AG10803 (cell line): ENCODE measurements at places on chromosomes 11 and 22.

DNA sequence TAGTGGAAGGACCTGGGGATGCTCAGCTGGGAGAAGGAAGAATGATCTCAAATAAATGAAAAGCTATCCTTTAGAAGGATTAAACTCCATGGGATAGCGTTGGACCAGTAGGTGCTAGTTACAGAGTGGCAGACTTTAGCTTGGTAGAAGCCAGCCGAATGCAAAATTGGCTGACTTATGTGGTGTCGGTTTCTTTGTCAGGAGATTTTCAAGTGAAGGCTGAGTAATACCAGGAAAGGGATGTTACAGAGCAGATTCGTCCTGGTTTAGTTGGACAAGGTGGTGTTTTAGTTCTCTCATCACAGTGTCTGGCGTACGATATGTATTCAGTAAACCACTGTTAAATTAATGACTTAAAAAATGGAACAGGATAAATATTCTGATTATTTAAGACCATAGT, 26.0 kb downstream of the FDX1 start:
- no peak for DNase-seq

DNA sequence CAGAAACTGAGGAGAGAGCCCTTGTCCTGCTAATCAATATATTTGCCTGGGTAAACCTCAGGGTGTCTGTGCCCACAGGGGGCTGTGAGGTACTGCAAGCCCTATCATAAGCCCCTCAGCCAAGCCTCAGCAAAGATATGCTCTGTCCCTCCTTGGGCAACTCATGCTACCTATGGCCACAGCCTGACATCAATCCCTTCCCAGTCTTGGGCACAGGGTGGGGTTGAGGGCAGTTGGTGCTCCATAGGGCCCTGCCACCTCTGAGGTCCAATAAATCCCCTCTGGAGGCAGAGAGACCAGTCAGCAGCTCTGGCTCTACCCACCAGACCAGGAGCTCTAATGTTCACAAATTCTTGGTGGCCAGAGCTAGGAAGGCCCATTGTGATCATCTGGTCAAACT, 23.8 kb downstream of the TPBGL start:
- no peak for DNase-seq

- DNase-seq, result no peak
Measured at GRCh38 chr11:17296852-17297559, 20.5 kb downstream of the NUCB2 start.

DNA sequence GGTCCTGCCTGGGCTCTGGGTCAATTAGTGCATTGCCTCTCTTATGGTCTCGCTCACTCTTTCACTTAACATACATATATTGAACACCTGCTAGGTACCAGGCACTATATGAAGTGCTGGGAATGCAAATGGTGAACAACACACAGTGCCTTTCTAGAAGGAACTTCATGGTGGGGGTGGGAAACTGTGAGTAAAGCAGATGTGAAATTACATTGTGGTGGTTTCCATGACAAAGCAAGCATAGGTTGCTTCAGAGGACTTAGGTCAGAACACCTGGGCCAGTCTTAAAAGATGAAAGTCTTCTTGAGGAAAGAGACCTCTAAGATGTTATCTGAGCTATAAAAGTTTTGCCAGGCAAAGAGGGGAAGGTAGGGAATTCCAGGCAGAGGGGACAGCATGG, 231.3 kb downstream of the BUD13 start:
- DNase-seq, result no peak

- no peak for DNase-seq
Measured at GRCh38 chr11:57124505-57124904, 57.2 kb upstream of the LRRC55 start.
